ENCODE measurements at places on chromosomes 7 and 10.

GRCh38 chr7:33887266-33887975 is 17.9 kb upstream of the BMPER start:
- no peak for DNase-seq

DNA sequence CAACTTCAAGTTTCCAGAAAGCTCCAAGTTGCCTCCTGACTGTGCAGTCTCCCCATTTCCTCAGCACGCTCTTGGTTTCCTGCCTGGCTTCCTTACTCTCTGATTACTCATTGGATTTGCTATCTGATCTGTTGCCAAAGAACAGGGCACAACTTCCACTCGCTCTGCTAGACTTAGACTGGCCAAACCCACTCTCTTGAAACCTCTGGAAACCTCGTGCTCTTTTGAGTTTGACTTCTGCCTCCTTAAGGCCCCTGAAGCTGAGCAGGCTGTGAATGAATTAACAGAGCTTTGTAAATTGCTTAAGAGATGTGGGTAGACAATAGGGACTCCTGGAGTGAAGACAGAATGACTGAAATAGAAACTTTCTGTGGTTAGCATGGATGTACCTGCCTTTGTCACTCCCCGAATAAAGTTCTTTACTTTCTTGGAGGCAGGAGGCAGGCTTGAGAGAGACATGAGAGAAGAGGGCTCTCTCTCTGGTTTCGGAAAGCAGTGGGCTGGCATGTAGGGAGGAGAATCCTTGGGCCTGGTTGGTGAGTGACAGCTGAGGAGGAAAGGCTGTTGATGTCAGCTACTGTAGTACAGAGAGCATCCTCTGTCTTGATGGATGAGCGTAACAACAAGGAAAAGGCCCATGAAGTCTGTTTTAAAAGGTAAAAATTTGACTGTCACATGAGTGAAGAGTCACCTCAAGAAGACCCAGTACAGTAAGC is 70.8 kb downstream of the CHN2 start:
- DNase-seq: no peak

DNA sequence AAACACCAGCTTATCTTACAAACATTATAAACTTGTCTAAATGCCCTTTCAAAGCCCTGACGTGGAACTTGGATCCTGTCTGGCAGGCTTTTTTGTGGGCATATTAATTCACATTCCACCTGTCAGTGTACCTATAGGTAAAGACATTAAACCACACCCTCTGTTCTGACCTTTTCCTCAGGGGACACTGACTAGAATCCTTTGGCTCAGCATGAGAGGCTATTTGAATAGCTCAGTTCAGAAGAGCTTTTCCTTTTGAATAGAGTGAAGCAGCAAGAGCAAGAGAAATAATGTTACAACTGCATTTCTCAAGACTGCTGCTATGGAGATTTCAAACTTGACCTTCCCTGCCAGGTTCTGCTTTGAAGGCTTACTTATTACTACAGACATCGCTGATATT is 76.9 kb downstream of the CYP51A1 start:
- DNase-seq: no peak

GRCh38 chr7:102421706-102422240 is 11.6 kb upstream of the ORAI2 start:
- DNase-seq: no peak

- no peak for DNase-seq
These were observed 243.7 kb downstream of the INHBA start for GRCh38 chr7:41459183-41459582.

GRCh38 chr7:32648408-32649156 is 153.3 kb downstream of the AVL9 start:
- no peak for DNase-seq

- no peak for DNase-seq
These were observed 36.7 kb downstream of the BAIAP2L1 start for GRCh38 chr7:98364220-98364619.

GRCh38 chr10:44035474-44036197 is 349.3 kb downstream of the CXCL12 start:
- no peak for DNase-seq

DNA sequence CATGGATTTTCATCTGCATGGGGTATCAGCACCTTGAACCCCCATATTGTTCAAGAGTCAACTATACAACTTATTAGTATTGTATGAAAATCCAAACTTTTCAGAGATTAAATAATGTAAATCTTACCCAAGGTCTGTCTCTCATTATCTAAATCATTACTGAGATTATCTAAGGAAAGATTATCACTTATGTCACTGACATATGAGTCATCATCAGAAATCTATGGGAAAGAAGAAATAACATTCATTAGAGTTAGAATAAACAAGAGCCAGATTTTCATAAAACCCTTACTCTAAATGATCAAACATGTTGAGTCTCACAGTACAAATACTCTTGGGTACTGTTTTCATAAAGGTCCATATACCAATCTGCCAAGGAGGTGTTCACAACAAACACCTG is 83.3 kb upstream of the GSDME start:
- DNase-seq: no peak

DNA sequence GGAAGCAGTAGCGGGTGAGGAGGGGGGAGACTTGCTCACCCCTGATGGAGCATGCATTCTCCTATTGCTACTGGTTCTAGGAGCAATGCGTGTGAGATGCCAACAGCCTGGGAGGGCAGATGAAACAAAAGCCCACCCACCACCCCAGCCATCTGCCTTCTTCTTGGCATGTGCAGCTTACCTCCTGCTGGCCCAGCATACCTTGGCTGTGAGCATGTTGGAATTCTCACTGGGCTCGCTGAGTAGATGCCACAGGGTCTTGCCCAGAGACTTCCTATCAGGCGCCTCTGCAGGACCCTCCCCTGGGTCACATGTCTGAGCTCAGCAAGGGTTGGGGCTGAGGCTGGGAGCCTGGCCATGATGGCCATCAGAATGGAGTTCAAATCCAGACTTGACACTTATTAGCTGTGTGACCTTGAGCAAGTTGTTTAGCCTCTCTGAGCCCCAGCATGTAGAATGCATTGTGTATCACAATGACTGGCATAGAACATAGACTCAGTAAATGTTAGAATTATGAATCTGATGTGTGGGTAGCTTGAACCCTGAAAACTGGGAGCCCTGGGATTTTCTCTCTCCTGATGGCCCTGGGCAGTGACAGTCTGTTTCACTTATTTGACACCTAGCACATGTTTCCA is 38.2 kb downstream of the CDH23 start:
- peak; percentile 1 for DNase-seq

DNA sequence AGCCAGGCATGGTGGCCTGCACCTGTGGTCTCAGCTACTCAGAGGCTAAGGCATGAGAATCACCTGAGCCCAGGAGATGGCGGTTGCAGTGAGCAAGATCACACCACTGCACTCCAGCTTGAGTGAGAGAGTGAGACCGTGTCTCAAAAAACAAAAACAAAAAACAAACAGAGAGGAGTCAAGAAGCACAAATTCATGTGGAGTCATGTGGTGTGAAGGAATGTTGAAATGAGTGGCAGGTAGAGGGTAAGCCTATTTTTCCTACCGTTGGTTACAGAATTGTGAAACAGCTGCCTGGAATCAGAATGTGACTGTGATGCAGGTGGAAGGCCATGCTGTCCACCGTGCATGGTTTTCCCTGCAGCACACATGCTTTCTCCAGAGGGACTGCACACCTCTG is 23.7 kb upstream of the NUB1 start:
- no peak for DNase-seq

DNA sequence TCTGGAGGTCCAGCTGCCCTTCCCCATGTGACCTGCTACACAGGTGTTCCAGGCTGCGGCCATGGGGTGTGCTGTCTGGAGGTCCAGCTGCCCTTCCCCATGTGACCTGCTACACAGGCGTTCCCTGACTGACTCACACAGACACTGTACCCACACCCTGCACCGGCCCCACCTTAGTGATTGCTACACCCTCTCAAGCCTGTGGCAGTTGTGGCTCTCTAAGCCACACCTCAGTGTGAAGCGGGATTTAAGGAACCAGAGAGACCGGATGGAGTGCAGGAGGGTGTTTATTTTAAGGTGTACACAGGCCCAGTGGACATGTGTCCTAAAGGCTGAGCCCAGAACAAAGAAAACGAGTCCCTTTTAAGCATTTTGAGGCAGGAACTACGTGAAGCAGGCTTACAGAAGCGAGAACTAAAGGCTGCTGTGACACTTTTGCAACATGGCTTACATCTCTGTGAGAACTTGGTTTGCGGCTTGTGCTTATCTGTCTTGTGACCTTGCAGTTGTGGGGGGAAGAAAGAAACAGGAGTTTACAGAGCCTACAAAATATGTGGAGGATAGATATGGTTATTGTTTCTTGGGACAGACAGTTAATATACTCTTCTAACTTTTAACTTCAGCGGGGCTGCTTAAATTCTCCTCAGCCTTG is 326.4 kb downstream of the PAXIP1 start:
- no peak for DNase-seq

- DNase-seq: no peak
These were observed 84.3 kb upstream of the SKAP2 start for GRCh38 chr7:26948617-26949118.

DNA sequence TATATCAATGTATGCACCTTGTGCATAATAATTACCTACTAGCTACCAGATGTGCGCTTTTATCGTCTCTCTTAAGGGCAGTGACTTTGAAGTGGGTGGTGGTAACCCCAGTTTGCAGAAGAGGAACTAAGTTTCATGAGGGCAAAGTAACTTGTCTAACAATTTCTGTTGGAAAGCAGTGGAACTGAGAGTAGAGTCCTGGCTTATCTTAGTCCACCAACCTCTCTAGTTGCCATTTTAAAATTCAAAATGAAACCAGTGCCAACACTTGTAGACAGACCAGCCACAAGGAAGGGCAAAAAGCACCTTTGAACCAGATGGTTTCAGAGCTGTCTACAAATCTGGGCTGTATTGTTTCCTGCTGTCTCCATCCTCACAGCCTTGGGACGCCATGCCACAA is 32.0 kb upstream of the RBM20 start:
- DNase-seq: no peak

Measured in hepatic stellate cell (primary cell).